NCI-H460 (cell line): ENCODE measurements at places on chromosomes 3 and 15. TPM values are rescaled to one million over a fixed set of nuclear protein-coding genes. Genes with fewer than 3 reads are reported as not detected.

The MME gene
- total RNA-seq = not detected in 2 replicates

The DNAJB11 gene
- total RNA-seq = 60.4 and 66.3 TPM in 2 replicates

The SPTBN5 gene
- 0.06 and 0.10 TPM in 2 replicates for total RNA-seq

The GP9 gene
- not detected in 2 replicates for total RNA-seq

GRCh38 chr3:105232553-105232952 lies 134.2 kb upstream of the ALCAM start:
- DNase-seq = no peak

DNA sequence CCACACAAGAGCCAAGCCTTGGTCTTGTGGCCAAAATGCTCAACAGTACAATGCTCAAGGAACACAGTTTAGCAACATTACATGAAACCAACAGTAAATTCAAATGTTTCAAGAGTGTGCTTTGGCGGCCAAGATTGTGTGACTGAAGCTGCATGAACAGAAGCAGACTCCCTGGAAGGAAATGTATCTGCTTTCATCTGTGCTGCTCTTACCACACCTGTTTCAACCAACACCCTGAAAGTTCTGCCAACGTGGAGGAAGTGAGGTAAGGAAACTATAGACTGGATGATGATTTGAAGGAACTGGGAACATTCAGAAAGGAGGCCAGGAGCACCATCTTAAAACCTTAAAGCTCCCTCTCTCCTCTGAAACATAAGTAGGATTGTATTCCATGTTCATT lies 55.7 kb downstream of the MB21D2 start:
- no peak for DNase-seq

DNA sequence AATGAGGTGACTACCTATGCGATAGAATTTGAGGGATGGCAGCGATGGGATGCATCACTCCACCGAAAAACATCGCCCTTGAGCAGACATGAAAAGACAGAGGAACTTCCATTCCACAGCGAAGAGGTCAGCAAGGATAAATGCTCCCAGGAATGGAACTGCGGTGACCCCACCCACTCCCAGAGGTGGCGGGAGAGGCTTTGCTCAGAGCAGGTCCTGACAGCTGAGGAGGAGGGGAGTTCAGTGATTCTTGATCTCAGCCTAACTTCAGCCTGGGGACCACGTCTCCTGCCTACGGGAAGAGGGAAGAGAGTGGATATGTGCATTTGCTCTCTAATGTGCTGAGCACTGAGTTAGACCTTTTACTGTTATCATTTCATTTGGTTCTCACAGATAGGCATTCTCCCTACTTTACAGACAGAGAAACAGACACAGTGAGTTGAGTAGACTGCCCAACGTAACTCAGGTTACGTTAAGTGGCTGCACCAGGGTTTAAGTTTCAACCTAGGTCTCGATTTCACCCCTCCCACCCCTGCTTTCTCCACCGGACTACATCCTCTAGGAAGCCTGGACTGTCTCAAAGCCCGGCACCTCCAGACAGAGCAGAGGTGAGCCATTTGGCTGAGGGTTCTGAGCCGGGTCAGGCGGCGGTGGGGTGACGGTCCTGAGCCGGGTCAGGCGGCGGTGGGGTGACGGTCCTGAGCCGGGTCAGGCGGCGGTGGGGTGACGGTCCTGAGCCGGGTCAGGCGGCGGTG lies 170.0 kb downstream of the RAB11A start:
- no peak for DNase-seq

- DNase-seq = no peak
These were observed 8.6 kb upstream of the EBLN2 start for GRCh38 chr3:73052857-73053256.

- peak; percentile 68 for DNase-seq
These were observed 6.3 kb downstream of the VILL start for GRCh38 chr3:37996785-37997301.

DNA sequence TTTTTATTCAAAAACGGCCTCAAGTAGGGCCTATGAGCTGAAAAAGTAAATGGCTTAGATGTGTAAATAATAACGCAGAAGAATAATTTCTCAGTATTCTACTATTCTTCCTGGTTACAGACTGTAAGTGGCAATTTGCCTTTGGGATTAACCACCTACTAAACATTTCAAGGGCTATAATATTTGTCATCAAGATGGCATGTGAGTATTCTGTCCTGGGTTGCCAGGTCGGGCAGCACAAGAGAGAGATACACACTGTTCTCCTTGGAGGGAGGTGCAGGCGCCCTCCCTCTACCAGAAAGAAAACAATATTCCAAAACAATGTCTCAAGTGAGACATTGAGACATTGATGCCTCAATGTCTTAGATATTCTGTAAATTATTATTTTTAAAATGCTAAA lies 278.4 kb downstream of the OCA2 start:
- no peak for DNase-seq
